ENCODE measurements at places on chromosomes 11 and 22. TPM values are rescaled to one million over a fixed set of nuclear protein-coding genes. Genes with fewer than 3 reads are reported as not detected.

LAYN gene
- total RNA-seq: 34.1 TPM

MFRP gene
- total RNA-seq: not detected

TTC9C gene
- total RNA-seq: 30.0 TPM

CLDN5 gene
- total RNA-seq: 1.1 TPM

ANO3 gene
- total RNA-seq: 1.00 TPM

CLMP gene
- total RNA-seq: 103 TPM

PTPN5 gene
- total RNA-seq: not detected

OR52I1 gene
- total RNA-seq: not detected

CRYBB2 gene
- not detected for total RNA-seq

CCDC34 gene
- total RNA-seq: 4.7 TPM

NRIP3 gene
- total RNA-seq: 37.9 TPM

OMP gene
- 0.75 TPM for total RNA-seq

ELMOD1 gene
- 1.1 TPM for total RNA-seq

MUC5AC gene
- under 0.01 TPM for total RNA-seq

OR2AG1 gene
- not detected for total RNA-seq
